ENCODE measurements at places on chromosomes 3 and 15. TPM values are rescaled to one million over a fixed set of nuclear protein-coding genes. Genes with fewer than 3 reads are reported as not detected.

Gene MORC1
- total RNA-seq, result not detected

Gene ARHGAP31
- 2.2 TPM for total RNA-seq

Gene PDCD6IP
- total RNA-seq, result 103 TPM

Gene GPR149
- not detected for total RNA-seq

Gene ARPIN
- 11.9 TPM for total RNA-seq

Gene ACKR2
- total RNA-seq, result not detected

Gene C2CD4A
- not detected for total RNA-seq

Gene LRIG1
- 16.2 TPM for total RNA-seq

Gene WDR93
- total RNA-seq, result not detected

Gene PROS1
- total RNA-seq, result 2.3 TPM

Gene ZCWPW2
- total RNA-seq, result 0.23 TPM
